ENCODE measurements at places on chromosomes 11 and 22.
A peak's percentile ranks its signal among the peaks of the same experiment; 100 is the strongest.

- no peak for DNase-seq
Measured at GRCh38 chr11:35747668-35748067, 85.1 kb downstream of the TRIM44 start.

DNA sequence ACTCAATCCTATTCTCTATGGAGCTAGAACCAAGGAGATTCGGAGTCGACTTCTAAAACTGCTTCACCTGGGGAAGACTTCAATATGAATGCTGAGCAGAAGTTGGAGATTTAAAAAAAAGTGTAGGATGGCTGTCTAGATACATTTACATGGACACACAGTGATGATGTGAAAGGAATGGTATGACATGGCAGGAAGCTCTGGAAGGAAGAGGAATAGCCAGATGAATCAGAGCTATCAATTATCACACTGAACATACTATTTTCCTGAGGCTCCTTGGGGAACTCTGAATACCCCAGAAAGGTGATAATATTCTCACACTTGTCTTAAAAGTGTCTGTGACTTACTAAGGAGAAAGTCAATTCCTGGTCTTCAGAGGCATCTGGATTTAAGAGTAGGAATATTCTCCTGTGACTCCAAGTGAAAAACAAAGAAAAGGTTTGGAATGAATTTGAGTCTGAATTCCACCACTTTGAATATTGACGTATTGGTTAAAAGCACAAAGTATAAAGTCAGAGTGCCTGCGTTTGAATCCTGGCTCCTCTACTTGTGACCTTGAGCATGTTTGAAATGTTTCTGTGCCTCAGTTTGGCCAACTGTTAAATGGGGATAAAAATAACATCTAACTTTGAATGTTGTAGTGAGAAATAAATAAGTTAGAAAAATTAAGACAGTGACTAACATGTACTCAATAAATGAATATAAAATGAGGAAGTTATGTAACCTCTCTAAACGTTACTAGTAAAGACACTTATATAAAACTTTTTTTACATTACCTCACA, 1.3 kb downstream of the OR52D1 start:
- no peak for DNase-seq

- DNase-seq = no peak
Measured at GRCh38 chr11:106208760-106209159, 131.3 kb downstream of the AASDHPPT start.

DNA sequence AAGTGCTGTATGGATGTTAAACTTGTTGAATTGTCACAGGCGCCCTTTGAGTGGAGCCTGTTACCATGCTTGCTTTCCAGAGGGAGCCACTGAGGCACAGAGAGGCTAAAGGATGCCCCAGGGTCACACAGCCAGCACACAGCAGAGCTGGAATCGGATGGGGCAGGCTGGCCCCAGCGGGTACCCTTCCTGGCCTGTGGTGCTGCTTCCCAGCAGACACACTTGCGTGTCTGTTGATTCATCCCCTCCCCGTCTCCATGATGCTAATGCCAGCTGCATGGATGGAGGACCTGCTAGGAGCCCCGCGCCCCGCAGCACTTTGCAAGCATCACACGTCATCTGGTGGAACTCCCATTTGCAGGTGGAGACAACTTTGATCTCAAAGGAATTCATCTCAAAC, 52.4 kb upstream of the SHISAL1 start:
- DNase-seq = no peak

DNA sequence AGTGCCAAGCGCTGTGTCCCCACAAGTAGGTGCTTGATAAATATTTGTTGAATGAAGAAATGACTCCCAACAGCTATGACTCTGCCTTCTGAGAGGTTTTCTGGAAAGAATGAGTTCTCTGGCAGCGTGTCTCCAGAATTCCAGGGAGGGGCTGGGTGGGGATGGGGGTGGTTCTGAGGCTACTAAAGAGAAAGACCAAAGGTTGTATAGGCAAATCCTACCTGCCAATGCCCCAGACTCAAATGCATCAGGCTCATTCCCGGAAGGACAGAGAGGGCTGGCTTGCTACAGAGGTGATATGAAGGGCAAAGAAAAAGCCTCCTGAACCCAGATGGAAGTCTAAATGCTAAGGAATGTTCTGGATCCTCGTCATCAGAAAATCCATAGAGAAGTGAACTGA, 1.9 kb downstream of the DUSP18 start:
- no peak for DNase-seq

DNA sequence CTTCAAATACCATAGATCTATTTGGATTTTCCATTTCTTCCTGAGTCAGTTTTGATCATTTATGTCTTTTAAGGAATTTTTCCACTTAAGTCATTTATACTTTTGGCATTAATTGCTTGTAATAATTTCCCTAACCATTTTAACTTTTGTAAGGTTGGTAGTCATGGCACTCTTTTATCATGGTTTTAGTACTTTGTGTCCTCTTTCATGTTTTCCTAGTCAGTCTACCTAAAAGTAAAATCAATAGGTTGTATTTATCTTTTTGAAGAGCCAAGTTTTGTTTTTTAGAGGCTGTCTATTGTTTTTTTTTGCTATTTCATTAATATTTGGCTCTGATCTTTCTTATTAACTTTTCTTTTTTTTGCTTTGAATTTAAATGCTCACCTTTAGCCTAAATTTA, 45.5 kb upstream of the IGLL5 start:
- DNase-seq = no peak

- no peak for DNase-seq
Measured at GRCh38 chr22:20444325-20444724, 6.7 kb upstream of the SCARF2 start.

- DNase-seq = no peak
Measured at GRCh38 chr11:16036218-16036617, 320.1 kb downstream of the SOX6 start.

DNA sequence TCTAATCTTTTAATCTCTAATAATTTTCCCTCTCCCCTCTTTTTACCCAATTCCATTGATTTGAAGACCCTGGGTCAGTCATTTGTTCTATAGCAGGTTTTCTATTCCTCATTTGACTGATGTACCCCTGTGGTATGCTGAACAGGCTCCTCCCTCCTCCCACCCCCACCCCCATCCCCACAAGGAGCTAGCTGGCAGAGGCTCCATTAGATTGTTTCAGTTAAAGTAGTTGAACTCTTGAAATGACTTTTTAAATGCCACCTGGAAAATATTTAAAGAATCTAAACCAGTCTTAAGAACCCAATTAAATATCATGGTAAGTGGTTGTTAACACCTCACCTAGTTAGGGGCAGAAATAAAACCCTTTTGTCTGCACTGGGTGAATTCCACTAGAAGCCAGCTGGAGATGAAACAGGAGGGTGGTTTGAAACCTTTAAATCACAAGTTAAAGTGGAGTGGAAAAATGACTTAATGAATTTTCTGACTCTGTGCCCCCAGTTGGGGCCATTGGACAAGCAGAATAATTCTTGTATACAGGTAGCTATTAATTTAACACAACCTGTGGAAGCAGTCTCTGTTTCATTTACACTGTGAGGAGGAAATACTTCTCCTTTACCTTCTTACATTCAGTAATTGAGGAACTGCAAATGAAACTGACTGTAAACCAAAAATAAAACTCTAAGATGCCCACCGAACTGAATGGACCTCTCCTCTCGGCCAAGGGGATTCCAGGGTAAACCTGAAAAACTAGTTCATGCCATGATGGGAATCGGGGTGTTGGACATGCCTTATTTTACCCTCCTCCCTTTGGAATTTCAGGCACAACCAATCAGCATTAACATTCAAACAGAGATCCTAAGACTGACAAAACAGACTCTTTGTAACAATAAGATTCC, 30.7 kb downstream of the PRR5L start:
- DNase-seq = no peak

GRCh38 chr11:107271425-107271824, 186.2 kb downstream of the CWF19L2 start:
- DNase-seq = no peak

- peak; percentile 79 for DNase-seq
Measured at GRCh38 chr22:20080445-20080775, 369 bp downstream of the DGCR8 start.

- no peak for DNase-seq
Measured at GRCh38 chr11:44467413-44467812, 98.0 kb upstream of the CD82 start.

- peak; percentile 62 for DNase-seq
Measured at GRCh38 chr11:79493555-79494171, 52.8 kb upstream of the TENM4 start.

GRCh38 chr11:69836401-69836800, 17.2 kb upstream of the FGF3 start:
- no peak for DNase-seq

DNA sequence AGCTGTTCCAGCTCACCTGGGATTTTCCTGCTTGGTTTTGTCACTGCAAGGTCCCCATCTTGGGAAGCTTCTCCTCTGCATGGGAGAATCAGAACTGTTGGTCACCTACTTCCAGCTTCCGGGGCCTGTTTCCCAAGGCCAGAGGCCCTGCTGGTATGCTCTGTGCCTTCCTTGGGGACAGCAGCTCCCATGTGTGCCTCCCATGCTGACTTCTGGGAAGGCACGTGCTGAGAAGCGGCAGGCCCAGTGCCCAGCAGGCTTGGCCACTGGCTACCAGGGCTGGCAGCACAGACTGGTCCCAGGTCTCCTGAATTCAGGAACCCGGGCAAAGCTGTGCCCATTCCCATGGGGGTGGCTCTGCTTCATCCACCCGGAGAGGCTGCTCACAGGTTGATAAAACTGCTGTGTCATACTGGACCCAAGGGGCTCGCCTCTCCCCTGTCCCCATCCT, 33.8 kb downstream of the MYEOV start:
- DNase-seq = no peak

DNA sequence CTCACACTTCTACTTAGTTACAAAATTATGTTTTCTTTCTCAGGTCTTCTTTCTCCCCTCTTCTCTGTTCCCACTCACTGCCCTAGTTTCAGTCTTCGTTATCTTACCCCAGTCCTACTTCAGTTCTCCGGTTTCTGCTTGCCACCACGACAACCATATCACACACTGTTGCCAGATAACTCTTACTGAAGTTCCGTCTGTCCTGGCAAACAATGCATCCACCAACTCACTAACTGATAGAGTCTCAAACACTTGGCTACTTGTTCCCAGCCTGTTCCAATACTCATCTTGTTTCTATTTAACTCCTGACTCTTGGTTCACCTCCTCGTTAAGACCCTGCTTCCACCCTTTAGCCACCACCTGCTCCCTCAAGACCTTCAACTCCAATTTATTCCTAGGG, 164.5 kb downstream of the STK33 start:
- DNase-seq = no peak

- DNase-seq = no peak
Measured at GRCh38 chr22:28369854-28370253, 309.8 kb downstream of the TTC28 start.

GRCh38 chr11:72069787-72070251, 10.5 kb downstream of the NUMA1 start:
- peak; percentile 20 for DNase-seq

GRCh38 chr11:71081704-71082230, 170.6 kb downstream of the SHANK2 start:
- DNase-seq = no peak

DNA sequence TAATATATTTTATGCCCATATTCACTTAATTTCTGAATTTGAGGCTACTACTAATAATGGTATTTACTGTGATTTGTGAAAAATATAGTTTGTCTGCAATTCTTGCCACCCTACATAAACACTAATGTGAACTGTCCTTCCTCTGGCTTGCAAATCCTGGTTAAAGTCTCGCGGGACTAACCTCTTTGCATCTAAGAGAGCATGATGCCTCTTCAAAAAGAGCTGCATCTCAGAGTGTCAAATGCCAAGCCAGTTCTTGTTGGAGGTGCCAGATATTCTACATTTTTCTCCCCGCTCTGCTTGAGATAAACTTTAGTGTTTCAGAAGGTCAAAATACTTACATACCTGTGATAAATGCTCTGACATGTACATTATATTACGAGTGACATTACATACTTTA, 2.1 kb downstream of the ARHGAP42 start:
- no peak for DNase-seq

- DNase-seq = peak; percentile 44
Measured at GRCh38 chr22:50293441-50294318, 13.8 kb downstream of the PLXNB2 start.

DNA sequence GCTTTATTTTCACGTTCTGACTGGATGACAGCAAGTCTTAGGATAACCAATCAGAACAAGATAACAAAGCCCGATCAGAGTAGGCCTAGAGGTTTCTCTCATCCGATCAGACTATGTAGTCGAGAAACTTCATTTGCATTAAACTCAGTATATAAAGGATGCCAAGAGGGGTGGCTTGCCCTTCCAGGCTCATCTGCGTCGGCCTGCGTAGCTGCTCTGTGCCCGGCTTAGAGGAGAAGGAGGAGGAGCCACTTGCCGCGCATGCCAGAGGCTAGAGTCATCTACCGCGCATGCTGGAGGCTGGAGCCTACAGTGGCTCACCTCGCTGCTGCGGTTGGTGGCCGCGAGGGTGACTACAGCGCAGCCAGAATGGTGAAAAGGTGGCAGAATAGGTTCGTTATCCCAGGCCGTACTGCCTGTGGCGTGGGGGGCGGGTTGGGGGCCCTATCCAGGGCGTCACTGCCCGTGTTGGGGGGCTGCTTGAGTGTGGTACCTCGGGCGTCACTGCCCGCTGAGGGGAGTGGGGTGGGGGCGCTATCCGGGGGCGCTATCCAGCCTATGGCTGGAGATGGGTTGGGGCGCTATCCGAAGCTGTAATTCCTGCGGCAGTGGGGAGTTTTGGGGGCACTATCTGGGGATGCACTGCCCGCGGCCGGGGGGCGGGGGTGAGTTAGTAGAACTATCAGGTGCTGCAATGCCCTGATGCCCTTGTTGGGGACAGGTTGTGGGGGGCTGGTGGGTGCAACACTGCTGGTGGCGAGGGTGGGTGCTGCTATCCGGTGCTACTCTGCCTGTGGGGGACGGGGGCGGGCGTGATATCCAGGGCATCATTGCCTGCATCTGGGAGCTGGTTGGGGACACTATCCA, at the start of gene RFPL2:
Gene RFPL2, minus strand, starts transcription at position 218 of the 867 bp plus-strand sequence. CDS start 2,622 bp downstream, outside the sequence.
- DNase-seq = no peak

DNA sequence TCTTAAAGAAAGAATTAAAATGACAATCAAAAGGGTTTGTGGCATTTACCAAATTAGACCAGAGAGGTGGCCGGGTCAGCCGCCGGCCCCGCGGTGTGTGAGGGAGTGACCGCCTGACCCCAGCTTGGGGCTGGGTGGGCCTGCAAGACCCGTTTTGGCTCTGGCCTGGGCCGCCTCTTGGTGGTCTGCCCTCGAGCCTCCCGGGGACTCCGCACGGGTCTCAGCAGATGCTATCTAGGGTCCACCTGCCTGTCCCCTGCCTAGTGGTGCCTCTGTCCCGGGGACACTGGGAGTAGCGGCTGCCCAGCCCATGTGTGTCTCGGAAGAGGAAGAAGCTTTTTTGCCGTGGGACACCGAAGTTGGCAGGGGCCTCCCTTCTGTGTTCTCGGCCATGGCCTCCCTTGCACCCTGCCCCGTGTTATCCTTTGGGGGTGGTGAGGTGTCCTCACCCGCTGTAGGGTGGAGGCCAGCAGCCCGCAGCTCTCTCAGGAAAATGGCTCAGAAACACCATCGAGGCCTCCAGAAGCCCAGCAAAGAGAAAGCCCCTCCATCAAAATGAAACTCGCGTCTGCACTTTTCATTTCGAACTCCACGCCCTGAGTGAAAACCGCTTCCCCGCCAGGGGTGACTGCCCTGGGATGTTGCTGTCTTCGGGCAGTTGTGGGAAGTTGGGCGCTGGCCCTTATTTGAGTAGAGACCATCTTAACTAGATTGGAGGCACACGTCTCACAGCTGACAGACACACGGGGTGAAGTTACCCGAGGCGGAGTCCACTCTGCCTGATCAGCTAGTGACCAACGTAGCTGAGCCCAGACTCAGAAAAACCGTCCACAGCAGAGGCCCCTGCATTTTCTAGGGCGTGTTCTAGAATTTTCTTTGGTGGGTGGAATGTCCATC, 8.0 kb downstream of the CCND1 start:
- no peak for DNase-seq

- no peak for DNase-seq
Measured at GRCh38 chr11:65811764-65812475, 21.8 kb upstream of the SNX32 start.
